Dorsolateral prefrontal cortex (tissue), 122 donors: ENCODE measurements at places on chromosomes 6 and 20.

GRCh38 chr6:17600527-17601385 lies 654 bp downstream of the FAM8A1 start:
- DNase-seq: peak; percentile 40

DNA sequence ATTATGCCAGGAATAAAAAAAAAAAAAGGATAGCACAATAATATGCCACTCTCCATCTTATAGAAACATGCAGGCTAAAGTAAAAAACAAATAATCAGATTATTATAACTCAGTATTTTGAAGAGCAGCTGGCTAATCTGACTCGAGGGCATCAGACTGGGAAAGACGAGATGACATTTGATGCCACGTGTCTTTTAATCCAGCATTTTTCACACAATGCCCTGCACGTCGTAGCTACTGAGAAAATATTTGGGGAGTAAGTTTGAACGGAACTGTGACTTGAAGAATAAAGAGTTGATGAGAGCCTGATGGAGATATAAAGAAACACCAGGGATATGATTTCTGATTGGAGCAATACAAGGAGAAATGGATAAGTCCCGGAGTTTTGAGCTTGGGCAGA lies 237.7 kb downstream of the ARID1B start:
- no peak for DNase-seq

DNA sequence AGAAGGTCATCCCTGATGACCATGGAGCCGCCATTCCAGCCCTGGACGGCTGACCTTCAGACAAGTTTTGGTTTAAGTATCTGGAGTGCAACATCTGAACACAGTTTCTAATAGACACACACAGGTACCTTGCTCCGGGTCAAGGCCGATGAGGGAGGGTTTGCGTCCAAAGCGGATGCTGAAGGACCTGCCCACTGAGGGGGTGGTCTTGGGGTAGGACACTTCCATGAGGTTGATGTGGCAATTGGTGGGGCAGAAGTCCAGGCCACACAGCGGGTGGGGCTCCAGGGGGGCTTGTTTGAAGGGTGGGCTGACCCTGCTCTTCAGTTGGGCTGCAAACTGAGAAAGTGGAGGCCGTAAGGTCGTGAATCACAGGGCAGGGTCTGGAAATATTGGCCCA lies 177.9 kb downstream of the PREX1 start:
- no peak for DNase-seq

- DNase-seq: no peak
These were observed 9.4 kb upstream of the GATA5 start for GRCh38 chr20:62485062-62485700.

GRCh38 chr20:24450624-24451376 lies 18.6 kb upstream of the SYNDIG1 start:
- no peak for DNase-seq
